ENCODE measurements at places on chromosomes 16 and 17.

- DNase-seq: no peak
Measured at GRCh38 chr17:10648956-10649355, 8.2 kb downstream of the MYH3 start.

DNA sequence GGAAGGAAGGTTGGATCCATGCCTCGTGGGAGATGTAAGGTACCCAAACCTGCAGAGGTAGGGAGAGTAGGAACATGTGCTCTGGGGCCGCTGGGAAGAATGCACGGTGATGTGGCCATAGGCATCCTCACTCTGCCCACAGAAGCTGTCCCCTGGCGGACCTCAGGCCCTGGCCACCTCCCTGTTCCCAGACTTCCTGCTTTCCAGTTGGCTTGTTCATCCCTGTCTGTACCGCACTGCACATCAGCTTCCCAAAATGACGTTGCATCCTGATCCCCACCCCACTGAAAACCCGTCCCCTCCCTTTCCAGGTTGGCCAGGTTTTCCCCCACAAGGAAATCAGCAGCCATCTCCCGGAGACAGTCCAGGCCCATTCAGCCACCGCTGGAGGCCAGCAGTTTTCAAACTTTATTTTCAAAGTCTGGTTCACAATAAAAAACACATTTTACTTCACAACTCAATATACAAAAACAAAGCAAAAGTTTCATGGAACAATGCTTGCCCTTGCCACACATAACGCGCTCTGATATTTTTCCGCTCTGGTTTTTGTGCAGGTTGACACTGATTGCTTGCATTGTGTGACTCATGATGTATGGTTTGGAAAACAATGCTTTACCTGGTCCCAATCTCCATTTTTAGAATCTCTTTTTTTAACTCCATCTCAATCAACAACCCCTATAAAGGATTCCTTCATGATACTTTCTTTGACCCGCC, 143.0 kb downstream of the GAS7 start:
- no peak for DNase-seq

GRCh38 chr17:56675876-56676660, 82.6 kb downstream of the NOG start:
- DNase-seq: no peak

DNA sequence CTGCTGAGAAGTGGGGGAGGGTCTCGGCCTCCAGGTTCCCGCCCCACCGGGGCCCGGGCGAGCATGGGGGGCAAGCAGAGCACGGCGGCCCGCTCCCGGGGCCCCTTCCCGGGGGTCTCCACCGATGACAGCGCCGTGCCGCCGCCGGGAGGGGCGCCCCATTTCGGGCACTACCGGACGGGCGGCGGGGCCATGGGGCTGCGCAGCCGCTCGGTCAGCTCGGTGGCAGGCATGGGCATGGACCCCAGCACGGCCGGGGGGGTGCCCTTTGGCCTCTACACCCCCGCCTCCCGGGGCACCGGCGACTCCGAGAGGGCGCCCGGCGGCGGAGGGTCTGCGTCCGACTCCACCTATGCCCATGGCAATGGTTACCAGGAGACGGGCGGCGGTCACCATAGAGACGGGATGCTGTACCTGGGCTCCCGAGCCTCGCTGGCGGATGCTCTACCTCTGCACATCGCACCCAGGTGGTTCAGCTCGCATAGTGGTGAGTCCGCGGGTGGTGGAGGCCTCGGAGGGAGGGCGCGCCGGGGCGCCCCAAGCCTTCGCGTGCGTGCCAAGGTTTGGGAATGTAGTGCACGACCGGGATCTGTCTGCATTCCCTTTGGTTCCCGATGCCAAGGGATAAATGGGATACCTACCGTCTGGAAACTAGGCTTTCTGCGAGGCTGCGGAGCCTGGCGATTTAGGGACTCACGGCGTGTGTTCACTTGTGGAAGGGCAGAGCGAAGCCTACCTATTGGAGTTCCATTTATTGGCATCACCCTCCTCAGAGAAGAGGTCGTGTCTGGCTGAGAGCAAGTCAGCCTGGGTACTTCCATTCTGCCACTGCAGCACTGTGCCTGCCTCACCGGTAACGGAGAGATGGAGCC, 1.0 kb downstream of the ZNRF1 start:
- DNase-seq: no peak

DNA sequence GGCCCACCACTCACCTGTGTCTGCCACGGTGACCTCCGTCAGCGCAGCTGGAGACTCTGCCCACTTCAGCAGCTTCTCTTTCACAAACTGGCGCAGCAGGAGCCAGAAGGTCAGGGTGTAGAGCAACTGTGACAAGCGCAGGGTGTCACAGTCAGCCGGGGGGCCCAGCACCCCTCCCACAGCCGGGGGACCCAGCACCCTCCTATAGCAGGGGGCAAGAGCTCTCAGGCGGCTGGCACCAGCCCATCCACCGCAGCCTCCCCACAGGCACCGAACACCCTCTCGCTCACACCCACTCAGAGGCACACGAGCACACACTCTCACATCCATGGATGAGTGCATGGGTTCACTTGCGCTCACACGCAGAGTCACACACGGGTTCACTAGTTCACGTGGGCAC, 28.8 kb downstream of the CTU2 start:
- no peak for DNase-seq

- DNase-seq: no peak
Measured at GRCh38 chr17:44922746-44923470, 7.6 kb upstream of the GFAP start.

DNA sequence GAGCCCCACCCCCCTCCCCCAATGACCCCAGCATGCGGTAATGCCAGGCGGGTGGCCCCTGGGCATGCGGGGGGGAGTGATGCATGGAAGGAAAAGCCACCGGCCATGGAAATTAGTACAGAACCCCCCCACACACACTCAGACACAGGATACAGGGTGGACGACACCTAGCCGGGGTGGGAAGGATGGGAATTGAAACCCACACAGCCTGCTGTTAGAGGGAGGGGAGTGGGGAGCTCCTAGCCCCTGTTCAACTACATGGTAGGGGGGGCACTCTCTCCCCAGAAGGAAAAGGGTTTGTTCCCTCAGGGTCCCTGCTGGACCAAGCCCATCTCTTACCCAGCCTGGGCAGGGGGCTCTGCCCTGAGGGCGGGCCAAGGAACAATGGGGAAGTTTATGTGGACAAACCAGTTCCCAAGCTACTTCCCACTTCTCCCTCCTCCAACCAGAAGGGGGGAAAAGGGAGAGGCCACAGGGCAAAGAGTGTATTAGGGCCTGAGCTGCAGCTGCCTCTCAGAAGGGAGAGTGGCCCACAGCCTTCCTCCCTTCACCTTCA, 5.2 kb downstream of the TMUB2 start:
- no peak for DNase-seq

GRCh38 chr17:29613352-29613837, 9.3 kb downstream of the CORO6 start:
- DNase-seq: peak; percentile 91

DNA sequence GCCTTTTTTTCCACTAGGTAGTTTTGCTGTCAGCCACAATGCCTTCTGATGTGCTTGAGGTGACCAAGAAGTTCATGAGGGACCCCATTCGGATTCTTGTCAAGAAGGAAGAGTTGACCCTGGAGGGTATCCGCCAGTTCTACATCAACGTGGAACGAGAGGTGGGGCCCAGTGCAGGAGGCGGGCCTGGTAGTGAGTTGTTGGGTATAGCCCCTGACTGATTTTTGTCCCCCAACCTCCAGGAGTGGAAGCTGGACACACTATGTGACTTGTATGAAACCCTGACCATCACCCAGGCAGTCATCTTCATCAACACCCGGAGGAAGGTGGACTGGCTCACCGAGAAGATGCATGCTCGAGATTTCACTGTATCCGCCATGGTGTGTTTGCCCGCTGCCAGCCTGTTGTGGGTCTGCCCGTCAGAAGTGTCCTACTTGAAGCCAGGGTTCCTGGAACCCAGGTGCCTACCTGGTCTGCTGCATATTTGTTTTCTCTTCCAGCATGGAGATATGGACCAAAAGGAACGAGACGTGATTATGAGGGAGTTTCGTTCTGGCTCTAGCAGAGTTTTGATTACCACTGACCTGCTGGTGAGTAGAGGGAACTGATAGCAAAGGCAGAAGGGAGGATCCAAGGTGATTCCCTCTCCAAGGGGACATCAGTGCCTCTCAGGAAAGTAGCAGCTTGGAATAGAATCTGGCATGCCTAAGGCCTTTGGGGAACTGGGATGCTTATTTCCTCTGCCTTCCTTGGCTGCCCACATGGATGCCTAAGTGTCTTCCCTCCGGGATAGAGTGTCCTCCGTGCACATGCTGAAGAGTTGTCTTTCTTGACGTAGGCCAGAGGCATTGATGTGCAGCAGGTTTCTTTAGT, 1.9 kb upstream of the CD68 start:
- DNase-seq: no peak

DNA sequence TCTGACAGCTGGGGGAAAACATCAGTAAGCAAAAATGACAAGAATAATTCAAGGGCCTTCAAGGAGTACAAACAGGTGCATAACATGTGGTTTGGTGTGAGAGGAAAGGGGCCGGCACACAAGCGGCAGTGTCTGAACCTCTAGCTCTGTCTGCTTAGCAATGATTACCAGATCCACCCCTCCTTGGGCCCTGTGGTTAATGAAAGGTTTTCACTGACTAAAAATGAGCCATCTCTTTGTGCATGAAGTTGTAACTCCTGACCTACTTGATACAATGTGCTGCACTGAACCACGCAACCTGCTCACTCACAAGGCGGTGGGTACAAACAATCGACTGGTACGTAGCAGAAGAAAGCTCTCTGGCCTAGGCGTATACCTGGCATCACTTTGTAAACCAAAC, 15.1 kb downstream of the FAM117A start:
- no peak for DNase-seq

GRCh38 chr17:74199306-74200092, 4.0 kb upstream of the RPL38 start:
- no peak for DNase-seq

- DNase-seq: no peak
Measured at GRCh38 chr16:21973945-21974344, 20.8 kb downstream of the UQCRC2 start.

DNA sequence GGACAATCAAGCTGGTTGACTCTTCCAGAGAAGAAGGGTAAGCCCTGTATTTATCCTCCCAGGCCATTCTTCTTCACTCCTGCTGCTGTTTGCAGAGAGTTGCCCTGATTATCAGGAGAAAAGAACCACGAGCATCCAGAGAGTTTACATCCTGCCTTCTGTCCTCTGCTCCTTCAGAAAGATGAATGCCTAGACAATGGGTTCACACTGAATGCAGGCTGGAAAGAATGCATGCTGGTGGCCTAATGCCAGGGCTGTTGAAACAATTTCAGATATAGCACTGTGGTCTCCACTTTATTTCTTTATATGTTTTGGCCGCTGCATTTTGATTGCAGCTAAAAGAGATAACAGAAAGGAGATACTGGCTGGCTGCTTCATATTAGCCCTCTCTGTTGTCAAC, 21.2 kb upstream of the HAS3 start:
- DNase-seq: no peak

DNA sequence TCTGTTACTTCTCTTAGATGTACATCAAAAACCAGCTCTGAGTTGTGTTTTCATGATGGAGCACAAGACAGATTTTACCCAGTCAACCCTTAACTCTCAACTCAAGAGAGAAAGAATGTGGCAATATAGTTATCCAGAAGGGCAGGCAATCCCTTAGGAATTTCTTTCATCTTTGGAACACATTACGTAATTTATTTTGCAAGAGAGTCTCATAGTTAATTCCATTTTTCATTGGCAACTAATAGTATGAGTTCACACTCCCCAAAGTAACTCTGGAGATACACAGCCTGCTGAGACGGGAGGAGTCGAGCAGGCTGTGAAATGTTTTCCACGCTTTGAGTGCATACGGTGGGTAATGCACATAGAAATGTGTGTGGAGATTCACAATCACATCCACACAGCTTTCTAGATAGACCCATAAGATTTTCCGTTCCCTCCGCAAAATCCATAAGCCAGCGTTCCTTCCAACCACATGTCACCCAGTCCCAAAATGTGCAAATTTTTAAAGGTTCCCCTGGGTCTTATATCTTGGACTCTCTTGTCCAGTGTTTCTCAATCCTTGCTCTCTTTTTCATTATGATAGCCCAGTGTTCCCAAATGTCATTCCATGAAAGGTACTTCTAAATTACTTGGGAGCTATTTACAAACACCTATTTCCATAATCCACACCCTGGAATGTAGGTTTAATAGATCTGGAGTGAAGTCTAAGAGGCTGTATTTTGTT, 8.4 kb upstream of the CDRT4 start:
- no peak for DNase-seq

GRCh38 chr17:63842173-63842539, 329 bp downstream of the SMARCD2 start:
- DNase-seq: peak; percentile 36

GRCh38 chr16:67675579-67675935, 8.9 kb downstream of the C16orf86 start:
- no peak for DNase-seq

DNA sequence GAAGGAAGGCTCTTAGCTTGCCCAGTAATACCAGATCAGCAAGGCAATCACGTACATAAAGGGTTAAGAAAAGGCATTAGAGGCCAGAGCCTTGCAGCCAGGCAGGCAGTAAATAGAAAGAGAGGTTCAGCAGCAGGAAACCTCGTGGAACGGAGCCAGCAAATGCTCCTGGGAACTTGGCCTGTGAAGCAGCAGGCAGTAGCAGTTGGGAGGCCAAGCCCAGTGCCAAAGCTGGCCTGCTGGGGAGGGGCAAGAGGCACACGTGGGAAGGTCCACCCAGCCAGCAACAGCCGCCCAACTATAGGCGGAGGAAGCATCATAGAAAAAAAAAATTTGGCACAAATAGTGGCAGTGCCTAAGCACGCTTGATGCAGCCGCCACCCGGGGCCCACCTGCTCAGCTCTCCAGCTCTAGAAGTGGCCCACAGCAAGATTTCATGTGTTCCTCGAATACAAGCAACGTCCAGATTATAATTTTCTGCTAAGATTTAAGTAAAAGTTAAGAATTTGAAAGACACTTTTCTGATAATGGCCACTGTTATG, 2339.5 kb downstream of the TP53TG3F start:
- DNase-seq: no peak

GRCh38 chr16:29974291-29975133, 844 bp downstream of the TAOK2 start:
- DNase-seq: no peak

DNA sequence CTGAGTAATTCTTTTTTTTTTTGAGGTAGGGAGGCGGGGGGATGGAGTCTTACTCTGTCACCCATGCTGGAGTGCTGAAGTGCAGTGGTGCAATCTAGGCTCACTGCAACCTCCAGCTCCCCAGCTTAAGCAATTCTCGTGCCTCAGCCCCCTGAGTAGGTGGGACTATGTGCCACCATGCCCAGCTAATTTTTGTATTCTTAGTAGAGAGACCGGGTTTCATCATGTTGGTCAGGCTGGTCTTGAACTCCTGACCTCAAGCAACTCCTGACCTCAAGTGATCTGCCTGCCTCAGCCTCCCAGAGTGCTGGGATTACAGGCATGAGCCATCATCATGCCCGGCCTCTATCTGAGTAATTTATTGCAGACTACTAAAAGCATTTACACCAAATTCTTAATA, 19.4 kb downstream of the KPNB1 start:
- no peak for DNase-seq

DNA sequence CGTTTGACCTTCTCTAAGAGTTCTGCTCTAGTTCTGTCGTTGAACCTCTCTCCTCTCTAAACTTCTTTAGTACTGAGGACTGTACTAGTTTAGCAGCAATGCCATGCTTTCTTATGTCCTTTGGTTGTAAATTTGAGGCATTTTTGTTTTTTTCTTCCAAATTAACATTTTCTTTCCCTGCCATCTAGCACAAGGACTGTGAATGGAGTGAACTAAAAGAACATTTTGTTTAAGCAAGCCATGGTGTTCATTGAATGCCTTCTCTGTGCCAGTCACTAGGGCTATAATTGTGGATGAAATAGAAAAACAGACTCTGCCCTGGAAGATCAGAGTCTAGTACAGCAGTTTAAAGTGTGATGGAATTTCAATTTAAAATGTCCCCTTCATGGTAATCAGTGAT, 137.9 kb downstream of the FTO start:
- no peak for DNase-seq

Data from renal pelvis (tissue), 12 donors.